Progenitor cell of endocrine pancreas (in vitro differentiated cells): ENCODE measurements at places on chromosomes 7 and 10. TPM values are rescaled to one million over a fixed set of nuclear protein-coding genes. Genes with fewer than 3 reads are reported as not detected.

GRCh38 chr7:107147464-107148393 is 21.1 kb upstream of the HBP1 start:
- H3K27ac ChIP-seq = no peak overlapping the region
- H3K4me3 ChIP-seq = no peak overlapping the region
- H3K36me3 ChIP-seq = no peaks in the 10 kb centered on the region
- H3K4me1 ChIP-seq = peaks cover 4% of the 10 kb centered on the region
- no peak for DNase-seq
- no peaks in the 10 kb centered on the region for H3K27me3 ChIP-seq

DNA sequence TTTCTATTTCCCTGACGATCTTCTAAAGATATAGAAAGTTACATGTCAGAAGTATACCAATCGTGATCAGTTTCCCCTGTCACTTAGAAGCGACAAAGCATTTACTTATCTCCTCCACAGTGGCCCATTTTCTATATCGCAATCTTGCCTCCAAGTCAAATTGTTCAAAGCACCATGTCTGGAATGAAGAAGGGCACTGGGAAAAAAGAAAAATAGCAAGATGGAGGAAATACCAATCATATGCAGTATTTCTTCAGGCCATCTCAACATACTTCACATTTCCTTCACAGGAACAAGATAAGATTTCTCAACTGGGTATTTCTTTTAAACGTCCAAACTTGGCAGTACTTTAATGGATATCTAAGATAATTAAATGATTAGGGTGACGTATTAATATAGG is 63.3 kb upstream of the IL6 start:
- no peak for DNase-seq
- no peak overlapping the region for H3K4me3 ChIP-seq
- peaks cover 5% of the 10 kb centered on the region for H3K4me1 ChIP-seq
- no peaks in the 10 kb centered on the region for H3K36me3 ChIP-seq
- H3K27ac ChIP-seq = no peak overlapping the region

DNA sequence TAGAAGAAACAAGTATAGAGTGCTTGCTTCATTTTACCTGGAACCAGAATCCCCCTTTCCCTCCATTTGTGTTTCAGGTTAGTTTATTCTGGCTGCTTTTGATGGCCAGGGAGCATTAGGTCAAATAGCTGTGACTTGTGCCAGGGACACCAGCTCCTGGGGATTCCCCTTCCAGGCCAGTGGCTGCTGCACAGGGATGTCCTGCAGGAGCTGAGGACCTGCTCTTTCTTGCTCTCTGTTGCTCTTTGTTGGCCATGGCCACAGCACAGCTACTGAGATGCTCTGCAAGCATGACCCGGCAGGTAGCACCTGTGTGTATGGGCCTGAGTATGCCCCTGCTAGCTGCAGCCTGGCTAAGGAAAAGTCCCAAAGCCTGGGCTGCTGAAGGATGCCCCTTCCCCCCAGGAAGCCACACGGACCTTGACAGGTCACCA is 208.9 kb downstream of the EBF3 start:
- peaks cover 40% of the 10 kb centered on the region for H3K27me3 ChIP-seq
- H3K27ac ChIP-seq = no peak overlapping the region
- DNase-seq = no peak

Gene RAMP3
- not detected in 2 replicates for total RNA-seq

Gene OIT3
- total RNA-seq = 1.1 TPM in 2 replicates
